Adipose tissue (tissue), 3 donors: ENCODE measurements at places on chromosomes 7 and 10. TPM values are rescaled to one million over a fixed set of nuclear protein-coding genes. Genes with fewer than 3 reads are reported as not detected.

The MAGI2 gene
- 0.81 TPM for polyA plus RNA-seq

The ACBD7 gene
- 0.13 TPM for polyA plus RNA-seq

The AVL9 gene
- polyA plus RNA-seq: 6.5 TPM

The CLRN3 gene
- polyA plus RNA-seq: 0.07 TPM

The ATG9B gene
- 0.37 TPM for polyA plus RNA-seq

The PTF1A gene
- polyA plus RNA-seq: not detected

The STEAP1B gene
- 0.14 TPM for polyA plus RNA-seq

The C10orf67 gene
- polyA plus RNA-seq: 0.45 TPM

The NCOA4 gene
- 38.3 TPM for polyA plus RNA-seq

The MRPS17 gene
- 12.7 TPM for polyA plus RNA-seq

The HUS1 gene
- polyA plus RNA-seq: 9.1 TPM

The NXPH1 gene
- polyA plus RNA-seq: not detected

The CYP2E1 gene
- polyA plus RNA-seq: 3.1 TPM

The AGMO gene
- polyA plus RNA-seq: 0.26 TPM

The NPC1L1 gene
- polyA plus RNA-seq: 0.38 TPM

The MEST gene
- 177 TPM for polyA plus RNA-seq

The EIF3B gene
- polyA plus RNA-seq: 130 TPM

The CUBN gene
- polyA plus RNA-seq: 0.20 TPM

The CEP55 gene
- polyA plus RNA-seq: 0.22 TPM

The COL13A1 gene
- polyA plus RNA-seq: 0.49 TPM

The ZNF239 gene
- polyA plus RNA-seq: 1.6 TPM

The OR6V1 gene
- not detected for polyA plus RNA-seq

The LIPF gene
- polyA plus RNA-seq: 2,549 TPM

The RAB19 gene
- not detected for polyA plus RNA-seq

The MYOZ1 gene
- polyA plus RNA-seq: 0.34 TPM

The ABCA13 gene
- 0.38 TPM for polyA plus RNA-seq

The LBX1 gene
- not detected for polyA plus RNA-seq

The SORCS1 gene
- 0.87 TPM for polyA plus RNA-seq

The TRIM73 gene
- 4.8 TPM for polyA plus RNA-seq

The RBP3 gene
- polyA plus RNA-seq: not detected

The TRIM50 gene
- polyA plus RNA-seq: 13.8 TPM

The ZNF853 gene
- 2.7 TPM for polyA plus RNA-seq

The NKX2-3 gene
- 2.3 TPM for polyA plus RNA-seq

The FGFR2 gene
- 1.1 TPM for polyA plus RNA-seq

The AKR1C8 gene
- polyA plus RNA-seq: 0.34 TPM

The PRXL2A gene
- 543 TPM for polyA plus RNA-seq

The SRRM3 gene
- 9.4 TPM for polyA plus RNA-seq
